ENCODE measurements at places on chromosomes 13 and 19.

DNA sequence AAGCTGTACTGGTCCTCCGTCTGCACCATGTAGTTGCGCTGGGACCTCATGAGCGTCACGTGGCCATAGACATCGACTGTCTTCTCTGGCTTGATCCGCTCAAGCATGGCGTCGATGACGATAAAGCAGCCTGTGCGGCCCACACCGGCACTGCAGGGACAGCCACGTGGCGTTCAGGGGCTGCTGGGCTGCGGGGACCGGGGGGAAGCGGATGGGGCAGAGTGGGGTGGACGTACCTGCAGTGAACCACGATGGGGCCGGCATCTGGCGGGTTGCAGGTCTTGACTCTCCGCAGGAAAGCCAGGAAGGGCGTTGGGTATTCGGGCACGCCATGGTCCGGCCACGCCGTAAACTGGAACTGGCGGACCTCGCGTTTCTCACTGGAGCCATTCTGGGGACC is 128.5 kb downstream of the PTPRS start:
- no peak for DNase-seq

- DNase-seq = no peak
Measured at GRCh38 chr19:15595069-15595468, 19.9 kb upstream of the CYP4F8 start.

- no peak for DNase-seq
Measured at GRCh38 chr13:45713721-45714120, 11.6 kb downstream of the CBY2 start.

DNA sequence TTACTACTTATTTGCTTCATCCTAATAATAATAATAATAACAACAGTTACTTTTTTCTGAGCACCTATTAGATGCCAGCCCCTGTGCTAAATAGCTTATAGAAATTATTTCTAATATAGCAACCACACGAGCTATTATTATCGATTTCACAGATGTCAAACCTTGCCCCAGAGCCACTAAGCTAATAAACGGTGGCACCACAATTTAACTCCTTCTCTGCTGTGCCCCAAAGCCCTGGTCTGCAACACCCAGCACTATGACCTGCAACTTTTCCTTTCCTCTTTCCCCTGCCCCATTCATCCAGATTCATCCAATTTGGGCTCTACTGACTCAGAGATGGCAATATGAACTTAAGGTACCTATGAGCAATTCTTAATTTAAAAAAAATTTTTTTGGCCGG is 6.4 kb downstream of the RFX2 start:
- DNase-seq = no peak

DNA sequence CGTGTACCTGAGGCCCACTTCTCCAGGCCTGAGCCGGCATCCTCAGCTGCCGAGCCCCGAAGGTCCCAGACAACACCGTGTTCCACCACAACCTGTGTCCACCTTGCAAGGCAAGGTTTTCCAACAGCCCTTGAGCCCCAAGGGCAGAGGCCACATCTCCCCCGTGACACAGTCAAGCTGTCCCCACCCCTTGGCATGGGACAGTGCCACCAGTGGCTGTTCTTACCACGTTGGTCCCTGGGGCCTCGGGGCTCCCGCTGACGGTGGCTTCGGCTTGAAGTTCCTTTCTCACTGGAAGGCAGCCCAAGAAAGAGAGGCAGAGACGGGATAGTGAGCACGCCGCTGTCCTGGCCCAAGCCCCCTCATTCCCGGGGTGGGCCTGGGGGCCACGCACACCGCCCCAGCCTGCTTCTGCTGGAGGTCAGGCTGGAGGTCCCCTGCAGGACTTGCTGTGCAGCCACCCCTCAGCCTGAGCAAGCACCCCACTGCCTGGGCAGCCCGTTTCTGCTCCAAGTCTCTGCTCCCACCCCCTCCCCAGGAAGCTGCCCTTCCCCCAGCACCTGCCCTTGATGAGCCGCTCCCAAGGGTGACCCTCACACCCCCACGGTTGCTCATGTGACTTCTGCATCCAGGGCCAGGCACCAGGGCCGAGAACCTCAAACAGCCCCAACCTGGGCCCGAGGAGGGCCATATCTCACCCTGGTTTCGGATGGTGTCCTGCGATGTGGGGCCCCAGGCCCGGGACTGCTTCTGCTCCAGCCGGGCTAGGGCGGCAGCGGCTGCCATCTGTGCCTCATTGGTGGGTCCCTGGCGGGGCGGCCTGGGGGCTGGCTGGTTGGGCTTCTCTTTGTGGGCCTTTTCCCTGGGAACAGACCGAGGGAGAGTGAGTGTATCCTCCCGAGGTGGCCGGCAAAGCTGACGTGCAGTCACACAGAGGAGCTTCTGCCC is 4.1 kb downstream of the UBXN6 start:
- DNase-seq = no peak

DNA sequence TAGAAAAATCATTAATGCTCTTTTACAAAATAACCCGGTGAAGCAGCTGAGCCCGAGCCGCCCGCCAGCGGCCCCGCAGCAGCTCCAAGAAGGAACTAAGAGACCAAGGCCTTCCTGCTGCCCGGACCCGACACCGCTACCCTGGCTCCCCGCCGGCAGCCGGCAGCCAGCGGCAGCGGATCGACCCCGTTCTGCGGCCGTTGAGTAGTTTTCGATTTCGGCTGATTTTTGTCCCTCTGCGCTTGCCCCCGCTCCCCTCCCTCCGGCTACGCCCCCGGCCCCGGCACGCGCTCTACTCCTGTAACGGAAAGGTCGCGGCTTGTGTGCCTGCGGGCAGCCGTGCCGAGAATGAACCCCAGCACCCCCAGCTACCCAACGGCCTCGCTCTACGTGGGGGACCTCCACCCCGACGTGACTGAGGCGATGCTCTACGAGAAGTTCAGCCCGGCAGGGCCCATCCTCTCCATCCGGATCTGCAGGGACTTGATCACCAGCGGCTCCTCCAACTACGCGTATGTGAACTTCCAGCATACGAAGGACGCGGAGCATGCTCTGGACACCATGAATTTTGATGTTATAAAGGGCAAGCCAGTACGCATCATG is at the start of gene PABPC3:
TSS of gene PABPC3 (plus strand) at position 286 of the 603 bp plus-strand sequence. CDS start at position 349, 63 bp downstream.
- no peak for DNase-seq

DNA sequence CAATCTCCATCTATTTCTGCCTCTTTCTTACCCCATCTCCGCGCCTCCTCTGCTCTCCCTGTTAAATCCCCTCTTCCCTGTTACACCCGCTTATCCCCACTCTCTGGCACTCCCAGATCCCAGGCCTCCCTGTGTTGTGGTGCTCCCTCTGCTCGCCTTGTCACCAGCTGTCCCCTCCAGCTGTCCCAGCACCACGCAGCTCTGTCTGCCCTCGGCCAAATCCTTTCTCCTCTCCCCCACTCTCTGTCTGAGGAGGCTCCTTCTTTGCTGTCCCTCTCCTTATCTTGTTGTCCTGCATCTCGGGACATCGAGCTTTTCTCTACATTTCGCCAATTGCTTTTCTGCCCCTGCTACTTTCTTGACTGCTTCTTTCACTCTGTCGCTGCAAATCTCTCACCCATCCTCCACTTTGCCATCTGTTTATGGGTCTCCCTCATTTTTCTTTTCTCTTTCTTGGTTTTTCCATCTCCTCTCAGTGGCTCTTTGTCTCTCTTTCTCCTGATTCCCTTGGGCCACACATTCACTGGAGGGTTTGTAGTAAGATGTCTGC is 941 bp downstream of the ZNF160 start:
- no peak for DNase-seq

DNA sequence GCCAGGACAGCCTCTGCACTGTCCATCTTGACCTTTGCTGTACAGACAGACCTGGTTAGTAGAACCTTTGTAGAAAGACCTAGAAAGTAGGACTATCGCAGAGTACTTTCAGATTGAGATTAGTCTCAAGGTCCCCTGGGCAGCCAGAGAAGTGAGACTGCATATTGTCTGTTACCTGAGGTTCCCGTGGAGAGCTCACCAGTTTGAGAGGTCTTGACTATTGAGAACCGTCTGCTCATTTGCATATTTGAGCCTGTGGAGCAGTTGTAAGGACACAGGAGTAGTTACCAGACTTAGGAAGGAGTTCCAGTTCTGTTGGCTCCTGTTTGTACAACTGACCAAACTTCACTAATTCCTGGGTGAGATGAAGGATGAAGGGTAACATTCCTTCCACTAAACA is 66.2 kb downstream of the SPATA13 start:
- DNase-seq = no peak

DNA sequence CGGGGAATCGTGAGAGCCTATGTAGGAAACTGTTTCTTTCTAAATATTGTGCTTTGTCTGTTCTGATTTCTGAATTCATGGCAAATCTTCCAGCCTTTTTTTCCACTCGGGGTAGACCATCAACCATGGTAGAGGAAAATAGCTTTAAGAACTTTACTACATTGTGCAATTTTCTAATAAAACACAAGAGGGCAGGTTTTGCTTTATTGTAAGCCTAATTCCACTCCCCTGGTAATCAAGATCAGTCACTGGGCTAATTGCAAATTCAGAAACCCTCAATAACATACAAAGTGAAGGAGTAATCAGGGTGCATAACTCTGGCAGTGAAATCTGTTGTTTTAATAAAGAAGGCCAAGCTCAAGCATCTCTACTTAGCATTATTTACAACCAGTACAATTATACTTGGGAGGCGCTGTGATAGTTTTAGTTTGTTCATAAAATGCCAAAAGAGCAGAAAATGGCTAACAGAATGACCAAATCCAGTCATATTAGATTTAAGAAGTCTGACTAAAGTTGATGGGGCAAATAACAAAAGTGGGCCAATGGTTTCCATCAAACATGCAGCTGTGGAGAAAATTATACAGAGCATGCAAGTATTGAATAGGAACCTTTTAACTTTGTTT is 43.8 kb downstream of the DCT start:
- DNase-seq = peak; percentile 28

- no peak for DNase-seq
Measured at GRCh38 chr19:16223746-16224145, 26.0 kb downstream of the AP1M1 start.

- no peak for DNase-seq
Measured at GRCh38 chr13:32497589-32497988, 41.0 kb downstream of the N4BP2L2 start.

DNA sequence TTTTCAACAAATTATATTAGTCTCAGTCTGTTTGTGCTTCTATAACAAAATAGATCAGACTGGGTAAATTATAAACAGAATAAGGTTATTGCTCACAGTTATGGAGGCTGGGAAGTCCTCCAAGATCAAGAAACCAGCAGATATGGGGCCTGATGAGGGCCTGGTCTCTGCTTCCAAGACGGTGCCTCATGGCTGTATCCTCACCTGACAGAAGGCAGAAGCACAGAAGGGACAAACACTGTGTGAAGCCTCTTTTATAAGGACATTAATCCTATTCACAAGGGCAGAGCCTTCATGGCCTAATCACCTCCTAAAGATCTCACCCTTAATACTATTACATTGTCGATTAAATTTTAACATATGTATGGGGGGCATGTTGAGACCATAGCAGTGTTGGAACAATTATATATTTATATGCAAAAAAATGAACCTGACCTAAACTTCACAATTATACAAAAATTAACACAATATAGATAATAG is 12.7 kb downstream of the F10 start:
- DNase-seq = no peak

GRCh38 chr19:39936020-39936419 is 1.6 kb upstream of the FCGBP start:
- DNase-seq = no peak

- DNase-seq = no peak
Measured at GRCh38 chr13:92677571-92677970, 549.0 kb upstream of the GPC6 start.

- no peak for DNase-seq
Measured at GRCh38 chr13:91792054-91792453, 393.6 kb downstream of the GPC5 start.

DNA sequence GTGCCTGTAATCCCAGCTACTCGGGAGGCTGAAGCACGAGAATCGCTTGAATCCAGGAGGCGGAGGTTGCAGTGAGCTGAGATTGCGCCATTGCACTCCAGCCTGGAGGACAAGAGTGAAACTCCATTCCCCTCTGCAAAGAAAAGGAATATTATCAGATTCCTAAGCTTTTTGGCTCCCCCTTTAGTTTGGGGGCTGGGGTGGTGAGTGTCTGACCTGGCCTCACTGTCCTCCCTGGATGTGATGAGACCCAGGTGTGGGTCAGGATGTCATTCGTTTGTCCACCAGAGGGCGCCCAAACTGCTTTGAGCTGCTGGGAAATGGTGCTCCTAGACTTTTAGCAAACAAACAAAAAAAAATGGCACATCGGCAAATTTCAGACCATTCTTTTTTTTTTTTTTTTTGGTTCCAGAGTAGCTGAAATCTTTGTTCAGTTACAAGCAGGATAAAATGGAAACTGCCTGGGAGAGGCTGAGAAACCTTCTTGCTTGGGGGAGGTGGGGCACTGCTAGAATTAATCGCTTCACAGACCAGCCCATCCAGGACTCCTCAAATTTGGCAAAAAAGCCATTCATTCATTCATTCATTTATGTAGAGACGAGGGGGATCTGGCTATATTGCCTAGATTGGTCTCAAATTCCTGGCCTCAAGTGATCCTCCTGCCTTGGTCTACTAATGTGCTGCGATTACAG is 29.4 kb downstream of the SPC24 start:
- peak; percentile 67 for DNase-seq

DNA sequence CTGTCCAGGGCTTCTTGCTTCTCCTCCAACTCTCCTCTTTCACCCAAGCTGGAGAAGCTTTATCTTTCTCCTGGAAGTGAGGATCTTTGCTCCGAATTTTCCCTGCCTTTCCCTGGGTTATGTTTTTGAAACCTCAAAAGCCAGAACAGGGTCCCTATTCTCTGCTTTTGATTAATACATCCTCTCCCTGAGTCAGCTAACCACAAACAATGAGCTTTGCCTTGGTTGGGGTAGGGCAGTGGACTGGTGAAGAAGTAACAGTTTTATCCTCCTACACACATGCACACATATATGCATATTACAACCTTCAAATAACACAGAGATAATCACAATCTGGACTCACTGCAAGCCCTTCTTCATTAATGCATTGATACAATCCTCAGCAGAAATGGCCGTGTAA is 44.6 kb downstream of the DLEU7 start:
- no peak for DNase-seq

- DNase-seq = no peak
Measured at GRCh38 chr13:112204346-112205327, 137.7 kb downstream of the SOX1 start.

DNA sequence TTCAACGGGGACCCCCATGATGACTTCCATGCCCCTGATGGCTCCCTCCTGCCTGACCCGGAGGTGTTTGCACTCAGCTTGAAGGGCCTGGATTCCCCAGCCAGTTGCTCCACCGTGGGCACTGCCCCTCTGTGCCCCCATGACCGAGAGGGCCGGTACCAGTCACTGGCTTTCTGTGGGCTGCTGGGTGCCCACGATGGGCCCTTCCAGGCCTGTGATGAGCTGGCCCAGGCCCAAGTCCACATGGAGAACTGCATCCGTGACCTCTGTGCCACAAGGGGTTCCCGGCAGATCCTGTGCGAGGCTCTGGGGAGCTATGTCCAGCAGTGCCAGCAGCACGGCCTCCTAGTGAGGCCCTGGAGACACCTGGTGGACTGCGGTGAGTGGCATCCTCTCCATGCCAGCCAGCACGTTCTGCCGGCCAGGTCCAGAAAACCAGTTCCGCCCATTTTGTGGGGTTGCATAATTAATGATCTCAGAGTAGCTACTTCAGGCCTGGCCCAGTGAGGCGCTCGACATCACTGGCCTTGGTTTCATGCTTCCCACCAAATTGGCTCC is 34.9 kb upstream of the FXYD3 start:
- DNase-seq = no peak

GRCh38 chr13:108877300-108877699 is 247.9 kb downstream of the MYO16 start:
- DNase-seq = no peak

GRCh38 chr13:26503826-26504594 is 53.5 kb upstream of the WASF3 start:
- DNase-seq = no peak

- no peak for DNase-seq
Measured at GRCh38 chr13:113485545-113485944, 5.0 kb downstream of the DCUN1D2 start.
